Esophagus squamous epithelium (tissue), 5 donors: ENCODE measurements at places on chromosomes 11 and 22.
A peak's percentile ranks its signal among the peaks of the same experiment; 100 is the strongest.

DNA sequence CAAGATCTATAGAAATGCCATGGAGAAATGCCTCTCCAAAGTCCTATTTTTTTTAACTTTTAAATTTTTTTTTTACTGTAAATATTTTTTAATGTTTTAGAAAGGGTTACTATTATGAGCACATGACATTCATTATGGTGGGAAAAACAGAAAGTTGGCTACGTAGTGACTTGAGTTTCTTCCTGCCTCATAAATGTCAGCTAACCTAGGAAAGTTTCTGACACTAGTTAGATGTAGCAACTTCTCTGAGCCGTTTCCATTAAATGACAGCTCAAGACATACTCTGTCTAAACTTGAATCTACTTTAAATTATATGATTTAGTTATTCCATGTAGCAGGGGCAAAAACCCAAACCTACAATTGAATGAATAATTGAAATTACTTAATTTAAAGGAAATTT lies 18.4 kb upstream of the CTSC start:
- DNase-seq: no peak

GRCh38 chr22:39209756-39210155 lies 35.0 kb downstream of the PDGFB start:
- no peak for DNase-seq

DNA sequence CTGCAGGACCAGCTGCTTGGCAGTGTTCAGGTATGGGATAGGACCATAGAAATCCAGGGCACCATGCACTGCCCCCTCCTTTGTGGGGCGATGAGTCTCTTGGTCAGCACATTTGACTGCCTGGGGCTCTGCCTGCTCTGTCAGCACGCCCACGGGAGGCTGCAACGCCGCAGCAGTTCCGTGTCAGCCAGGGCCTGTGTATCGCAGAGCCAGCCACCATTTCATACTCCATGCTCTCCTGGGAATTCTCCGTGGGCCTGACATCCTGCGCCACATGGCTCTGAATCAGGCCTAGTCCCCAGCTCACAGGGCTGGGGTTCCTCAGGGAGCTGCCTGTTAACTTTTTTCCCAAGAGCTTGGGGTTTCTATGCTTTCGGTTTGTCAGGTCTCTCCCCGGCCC lies 16.9 kb upstream of the RELT start:
- DNase-seq: no peak

- DNase-seq: no peak
Measured at GRCh38 chr11:65555693-65556231, 2.4 kb downstream of the LTBP3 start.

- peak; percentile 67 for DNase-seq
Measured at GRCh38 chr11:73982595-73982989, at the start of gene UCP2. UCP2 (minus strand) TSS chr11:73982843; CDS start chr11:73978378, 4,465 bp downstream.

DNA sequence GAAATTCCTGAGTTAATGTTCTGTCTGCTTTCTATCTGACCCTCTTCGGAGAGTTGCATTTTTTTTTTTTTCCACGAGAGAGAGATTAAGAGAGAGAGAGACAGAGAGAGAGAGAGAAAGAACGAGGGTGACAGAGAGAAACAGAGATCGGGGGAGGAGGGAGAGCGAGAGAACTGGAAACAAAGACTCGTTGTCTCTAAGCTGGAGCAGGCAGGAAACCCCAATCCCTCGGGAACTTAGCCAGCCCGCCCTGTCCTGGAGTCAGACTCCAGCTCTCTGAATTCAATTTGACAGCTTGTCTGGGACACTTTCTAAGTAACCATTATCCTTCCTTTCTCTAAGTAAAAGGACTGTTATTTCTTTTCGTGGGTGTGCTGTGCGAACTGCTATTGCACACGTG lies 76.9 kb downstream of the KCNJ1 start:
- DNase-seq: no peak

GRCh38 chr11:20022363-20023081 lies 137.8 kb downstream of the DBX1 start:
- no peak for DNase-seq

DNA sequence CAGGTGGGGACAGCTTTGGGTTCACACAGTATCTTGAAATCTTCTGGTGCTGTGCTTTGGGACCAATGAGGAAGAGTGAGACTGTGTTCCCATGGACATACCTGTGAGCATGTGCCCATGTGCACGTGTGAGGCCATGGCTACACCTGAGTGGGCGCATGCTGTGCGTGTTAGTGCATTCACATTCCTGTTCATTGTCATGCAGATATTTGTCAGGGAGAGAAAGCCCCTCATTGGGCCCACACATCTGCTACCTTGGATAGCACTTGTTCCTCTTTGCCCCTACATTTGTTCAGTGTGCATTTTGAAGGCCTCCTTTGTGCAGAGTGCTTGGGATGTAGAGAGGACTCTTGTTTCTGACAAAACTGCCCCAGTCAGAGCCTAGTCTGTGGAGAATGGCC lies 154.3 kb upstream of the E2F8 start:
- no peak for DNase-seq

GRCh38 chr11:128346804-128347203 lies 240.6 kb downstream of the ETS1 start:
- no peak for DNase-seq

DNA sequence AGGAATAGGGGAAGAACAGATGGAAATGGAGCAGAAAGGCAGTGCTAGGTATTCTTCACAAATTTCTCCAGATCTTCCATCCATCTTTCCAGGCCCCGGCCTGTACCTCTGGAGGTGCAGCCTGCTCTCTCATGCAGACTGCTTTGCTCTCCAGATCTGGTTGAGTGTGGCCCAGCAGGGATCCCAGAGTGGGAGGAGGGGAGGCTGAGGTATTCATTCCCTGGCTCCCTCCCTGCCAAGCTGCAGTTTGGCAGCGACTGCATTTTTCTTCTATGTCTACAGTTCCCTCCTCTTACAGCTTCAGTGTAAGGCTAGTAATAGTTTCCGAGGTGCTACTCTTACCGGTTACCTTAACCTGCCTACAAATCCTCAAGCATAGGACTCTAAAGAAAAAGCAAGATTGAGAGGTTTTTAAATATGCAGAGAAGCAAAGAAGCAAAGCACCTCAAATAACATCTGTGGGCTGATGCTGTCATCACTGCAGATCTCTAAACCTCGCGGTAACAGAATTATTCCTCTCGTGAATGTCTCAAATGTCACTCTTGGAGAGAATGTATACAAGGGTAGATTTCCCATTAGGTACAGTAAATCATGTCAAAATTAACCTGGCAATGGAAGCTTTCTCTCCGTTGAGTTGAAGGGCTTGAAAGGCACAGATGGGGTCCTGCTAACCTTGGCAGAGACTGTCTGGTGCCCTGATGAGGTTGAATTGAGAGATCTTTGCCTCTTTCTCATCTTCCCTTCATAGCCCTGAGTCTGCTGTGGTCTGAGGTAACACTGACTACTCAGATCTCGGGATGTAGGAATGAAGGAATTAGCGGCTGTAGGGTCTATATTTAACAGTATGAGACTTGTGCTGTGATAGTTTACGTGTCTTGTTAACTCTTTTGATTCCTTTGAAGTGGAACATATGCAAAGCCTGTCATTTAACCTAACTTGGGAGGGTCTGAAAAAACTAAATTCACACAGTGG lies 297.9 kb upstream of the C11orf87 start:
- DNase-seq: no peak

DNA sequence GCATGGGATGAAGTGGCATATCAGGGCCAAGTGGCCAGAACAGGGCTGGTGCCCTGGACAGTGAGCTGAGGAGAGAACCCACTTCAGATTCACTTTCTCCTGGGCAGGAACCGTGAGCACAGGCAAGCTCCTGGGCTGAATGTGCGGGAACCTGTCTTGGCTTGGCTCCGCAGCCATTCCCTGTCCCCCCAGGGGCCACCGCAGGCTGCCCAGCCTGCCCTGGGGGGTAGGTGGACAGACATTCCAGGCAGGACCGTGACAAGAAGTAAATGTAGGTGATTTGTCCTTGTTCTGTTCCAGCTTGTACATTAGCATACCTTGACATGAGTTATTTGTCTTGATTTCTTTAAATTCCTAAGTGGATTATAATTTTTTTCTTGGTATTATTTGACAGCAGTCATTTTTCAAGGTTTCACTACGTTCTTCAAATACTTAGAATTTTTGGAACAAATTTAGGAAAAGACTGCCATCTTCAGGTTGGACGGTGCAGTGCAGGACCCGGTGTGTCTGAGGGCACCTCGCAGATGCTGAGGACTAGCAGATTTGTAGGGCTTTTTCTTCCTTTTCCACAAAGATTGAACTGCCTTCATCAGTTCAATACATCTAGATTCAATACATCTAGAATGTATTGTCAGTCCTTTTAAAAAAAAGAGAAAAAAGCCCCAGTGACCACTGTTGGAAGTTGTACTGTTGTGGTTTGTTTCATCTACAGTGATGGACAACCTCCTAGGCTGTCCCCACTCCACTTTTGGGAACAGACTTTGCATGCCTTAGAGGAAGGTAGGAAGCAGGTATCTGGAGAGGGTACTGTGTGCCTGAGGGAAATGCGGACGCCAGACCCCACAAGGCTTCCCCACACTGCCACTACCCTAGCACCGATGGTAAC lies 115.1 kb upstream of the RASSF10 start:
- DNase-seq: no peak

- no peak for DNase-seq
Measured at GRCh38 chr11:134505125-134505524, 93.1 kb upstream of the B3GAT1 start.

GRCh38 chr11:32229576-32230240 lies 138.8 kb downstream of the RCN1 start:
- DNase-seq: no peak

- no peak for DNase-seq
Measured at GRCh38 chr11:94279996-94280395, 24.4 kb upstream of the IZUMO1R start.

DNA sequence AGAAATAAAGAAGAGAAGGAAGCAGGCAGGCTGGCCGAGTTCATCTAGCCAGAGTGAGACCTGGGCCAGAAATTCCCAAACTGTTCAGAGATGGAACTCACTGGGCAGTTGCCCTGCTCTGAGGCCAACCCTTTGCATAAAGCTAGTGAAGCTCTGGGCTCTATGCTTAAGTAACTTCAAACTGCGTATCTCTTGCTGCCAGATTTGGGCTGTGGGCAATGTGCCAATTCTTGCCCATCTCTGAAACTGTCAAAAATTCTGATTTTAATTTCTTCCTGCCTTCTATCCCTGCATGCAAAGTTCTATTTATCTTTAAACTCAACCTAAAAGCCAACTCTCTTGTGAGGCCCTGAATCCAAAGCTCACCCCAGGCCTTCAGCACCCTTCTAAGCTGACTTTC lies 36.2 kb upstream of the HEPHL1 start:
- DNase-seq: no peak

- DNase-seq: peak; percentile 17
Measured at GRCh38 chr11:10488934-10489691, 34.0 kb downstream of the AMPD3 start.
